ENCODE measurements at places on chromosomes 2 and 18. TPM values are rescaled to one million over a fixed set of nuclear protein-coding genes. Genes with fewer than 3 reads are reported as not detected.

DNA sequence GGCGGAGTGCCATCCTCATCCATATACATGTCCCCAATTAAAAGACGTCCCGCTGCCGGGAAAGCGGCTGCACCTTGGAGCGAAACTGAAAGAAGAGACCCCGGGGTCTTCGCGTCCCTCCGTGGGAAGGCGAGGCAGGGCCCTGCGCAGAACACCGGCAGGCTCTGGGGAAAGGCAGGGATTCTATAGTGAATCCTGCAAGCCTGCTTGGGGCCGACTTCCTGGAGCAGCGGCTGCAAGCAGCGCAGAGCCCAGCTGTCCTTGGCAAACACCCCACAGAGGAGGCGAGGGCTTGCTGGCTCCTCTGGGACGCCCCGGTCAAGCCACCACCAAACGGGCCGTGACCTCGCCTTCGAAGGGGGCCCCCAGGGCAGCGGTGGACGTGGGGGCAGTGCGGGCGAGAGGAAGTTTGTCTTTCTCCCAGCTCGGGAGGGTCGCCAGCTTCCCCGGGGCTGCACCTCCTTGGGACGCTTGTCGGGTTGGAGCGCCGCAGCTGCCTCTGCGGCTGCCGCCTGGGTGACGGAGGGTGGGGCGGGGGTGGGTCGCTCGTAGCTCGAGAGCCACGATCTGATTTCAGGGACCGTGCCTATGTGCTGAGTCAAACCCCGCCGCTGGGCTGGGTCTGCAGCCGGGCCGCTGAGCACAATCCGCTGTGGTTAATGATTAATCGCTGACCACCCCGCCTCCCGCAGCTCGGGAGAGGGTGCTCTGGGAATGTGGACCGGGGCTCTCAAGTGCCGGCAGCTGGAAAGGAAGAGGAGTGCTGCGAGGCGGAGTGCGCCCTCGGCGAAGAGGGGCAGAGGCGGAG lies 486 bp upstream of the GPR39 start:
- peak; percentile 62 for DNase-seq

- no peak for DNase-seq
Observed at GRCh38 chr18:49193252-49193651, 242.5 kb upstream of the SMAD7 start.

DNA sequence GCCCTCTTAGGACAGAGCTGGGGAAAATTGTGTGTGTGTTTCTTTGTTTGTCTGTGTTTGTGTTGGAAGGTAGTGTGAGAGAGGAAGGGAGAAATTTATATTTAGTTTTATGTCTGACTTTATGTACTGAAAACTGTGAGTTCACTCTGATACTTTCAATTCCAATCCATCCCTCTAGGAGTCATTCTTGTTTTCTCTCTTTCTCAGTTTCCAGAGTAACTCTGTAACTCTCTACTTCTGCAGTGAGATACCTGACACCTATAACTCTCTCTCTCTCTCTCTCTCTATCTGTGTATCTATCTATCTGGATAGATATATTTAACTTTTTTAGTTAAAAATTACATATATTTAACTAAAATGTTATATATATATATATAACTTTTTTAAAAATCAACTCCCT lies 128.7 kb downstream of the UBR3 start:
- DNase-seq, result no peak

DNA sequence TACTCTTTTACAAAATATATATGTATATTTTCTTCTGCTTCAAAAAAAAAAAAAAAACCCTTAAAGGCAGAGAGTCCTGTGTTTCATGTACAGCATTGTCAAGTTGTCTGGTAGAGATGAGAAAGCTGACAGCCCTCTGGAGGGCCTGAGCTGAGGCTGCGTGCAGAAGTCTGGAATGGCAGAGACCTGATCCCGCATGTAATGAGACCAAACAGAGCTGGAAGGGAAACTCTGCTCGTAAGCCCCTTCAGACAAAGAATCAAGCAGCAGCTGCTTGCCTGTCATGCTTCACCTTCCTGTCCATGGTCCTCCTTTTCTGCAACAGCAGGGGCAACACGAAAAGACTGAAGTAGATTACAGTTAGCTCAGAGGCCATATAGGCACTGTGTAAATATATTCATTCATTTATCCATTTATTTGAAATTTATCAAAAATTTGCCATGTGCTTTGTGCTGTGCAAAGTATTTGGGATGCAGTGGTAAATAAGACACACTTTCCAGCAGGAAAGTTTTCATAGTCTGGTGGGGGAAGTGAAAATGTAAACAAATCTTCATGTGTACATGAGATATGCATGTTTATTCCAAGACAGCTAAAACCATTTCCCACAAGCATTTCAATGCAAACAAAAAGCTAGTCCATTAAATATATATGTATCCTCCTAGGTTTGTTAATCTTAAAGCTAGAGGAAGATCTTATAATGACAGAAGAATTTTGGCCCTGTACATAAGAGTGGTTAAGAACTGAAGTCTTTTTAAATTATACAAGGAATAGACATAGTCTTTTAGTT lies 912.7 kb downstream of the CPS1 start:
- no peak for DNase-seq

GRCh38 chr18:5238371-5238976 lies 41.4 kb upstream of the AKAIN1 start:
- DNase-seq, result peak; percentile 51

Gene GAREM1
- total RNA-seq, result 19.0 TPM

Gene CAPN13
- total RNA-seq, result not detected

All from left cardiac atrium (tissue), 4 donors.